ENCODE measurements at places on chromosomes 5 and 9. TPM values are rescaled to one million over a fixed set of nuclear protein-coding genes. Genes with fewer than 3 reads are reported as not detected.

Gene ZNF300
- total RNA-seq, result 2.3 TPM

Gene STK10
- total RNA-seq, result 19.6 TPM

Gene SLC36A3
- total RNA-seq, result not detected

Gene IFNA17
- total RNA-seq, result not detected

Gene LPAR1
- total RNA-seq, result 15.1 TPM

Gene ADRB2
- total RNA-seq, result 0.79 TPM

Gene MLANA
- not detected for total RNA-seq

Gene ST8SIA4
- total RNA-seq, result 0.43 TPM

Gene MED27
- total RNA-seq, result 34.0 TPM

Gene TSLP
- not detected for total RNA-seq

Gene ADAMTS16
- total RNA-seq, result 1.9 TPM

Gene EPB41L4B
- 10.4 TPM for total RNA-seq

Gene CARTPT
- not detected for total RNA-seq

Gene C9orf50
- total RNA-seq, result not detected

Gene BSPRY
- total RNA-seq, result 0.08 TPM

Gene OR2S2
- total RNA-seq, result not detected

Gene BARHL1
- total RNA-seq, result not detected

Gene ENTREP1
- 0.43 TPM for total RNA-seq

Gene GRIN1
- 0.22 TPM for total RNA-seq

Gene RANBP3L
- total RNA-seq, result not detected

Gene COL15A1
- total RNA-seq, result 0.39 TPM

Gene SLC6A3
- total RNA-seq, result 0.09 TPM

Gene GPR151
- total RNA-seq, result not detected

Gene RNF208
- 2.6 TPM for total RNA-seq

Gene C1QTNF3
- total RNA-seq, result 0.53 TPM

Gene CER1
- total RNA-seq, result not detected

Gene PRRT1B
- total RNA-seq, result 0.70 TPM

Gene SLC36A2
- not detected for total RNA-seq

Gene MYOT
- not detected for total RNA-seq

Gene NAA35
- total RNA-seq, result 29.8 TPM

Gene MYOZ3
- total RNA-seq, result not detected

Gene TMEM203
- total RNA-seq, result 46.9 TPM

Measured in A549 treated with CORT108297 at 1 μM for 4 hours (cell line).